ENCODE measurements at places on chromosomes 5 and 9.

DNA sequence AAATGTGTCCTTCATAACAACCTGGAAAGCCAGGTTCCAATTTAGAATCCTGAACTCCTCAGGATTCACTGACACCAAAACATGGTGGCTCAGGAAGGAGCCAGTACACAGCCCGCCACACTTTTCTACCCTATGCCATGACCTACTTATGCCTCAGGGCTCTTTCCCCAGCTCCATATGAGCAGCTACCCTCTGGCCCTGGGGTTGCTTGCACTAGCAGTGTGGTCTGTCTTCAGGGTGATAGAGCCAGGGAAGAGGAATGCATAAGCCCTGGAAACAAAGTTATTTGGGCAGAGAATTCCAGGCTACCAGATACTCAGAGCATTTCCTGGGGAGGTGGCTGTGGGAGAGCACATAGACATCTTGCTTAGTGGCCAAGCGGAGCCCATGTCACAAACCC is 15.0 kb upstream of the ECM2 start:
- no peak for DNase-seq

- no peak for DNase-seq
Observed at GRCh38 chr9:130226112-130226511, 39.4 kb upstream of the HMCN2 start.

GRCh38 chr5:53545744-53546143 is 14.7 kb upstream of the NDUFS4 start:
- DNase-seq = no peak

GRCh38 chr5:58503390-58504046 is 12.3 kb downstream of the GAPT start:
- no peak for DNase-seq

- DNase-seq = no peak
Observed at GRCh38 chr9:7639471-7639870, 160.1 kb downstream of the DMAC1 start.

GRCh38 chr9:115098226-115098965 is 19.6 kb downstream of the TNC start:
- no peak for DNase-seq

- DNase-seq = peak; percentile 51
Observed at GRCh38 chr9:22055090-22055489, 46.0 kb upstream of the CDKN2B start.

DNA sequence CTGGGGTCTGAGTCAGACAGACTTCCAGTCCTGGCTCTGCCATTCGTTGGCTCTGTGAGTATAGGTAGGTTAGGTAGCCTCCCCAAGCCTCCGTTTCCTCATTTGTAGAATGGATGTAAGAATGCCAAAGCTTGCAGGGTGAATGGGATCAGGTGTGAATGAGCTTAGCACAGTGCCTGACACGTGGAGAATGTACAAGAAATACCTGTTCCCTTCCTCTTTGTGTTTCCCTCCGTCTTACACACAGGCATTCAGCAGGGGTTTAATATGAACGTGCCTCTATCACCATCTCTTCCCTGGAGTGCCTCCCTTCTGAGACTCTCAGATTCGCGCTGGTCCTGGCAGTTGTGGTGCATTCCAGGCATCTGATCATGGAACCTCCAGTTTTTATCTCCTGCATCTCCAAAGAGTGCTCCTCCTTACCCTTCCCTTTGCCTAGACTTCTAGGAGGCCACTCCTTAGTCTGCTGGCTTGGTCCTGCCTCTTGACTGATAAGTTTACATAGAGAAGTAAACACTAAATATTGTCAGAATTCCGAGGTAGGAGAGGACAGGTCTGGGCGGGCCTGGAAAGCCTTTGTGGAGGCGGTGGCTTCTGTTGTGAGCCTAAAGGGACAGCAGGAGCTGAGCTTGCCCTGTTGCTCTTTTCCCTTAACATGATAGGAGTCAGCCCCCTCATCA is 199.4 kb downstream of the AOPEP start:
- DNase-seq = peak; percentile 81

DNA sequence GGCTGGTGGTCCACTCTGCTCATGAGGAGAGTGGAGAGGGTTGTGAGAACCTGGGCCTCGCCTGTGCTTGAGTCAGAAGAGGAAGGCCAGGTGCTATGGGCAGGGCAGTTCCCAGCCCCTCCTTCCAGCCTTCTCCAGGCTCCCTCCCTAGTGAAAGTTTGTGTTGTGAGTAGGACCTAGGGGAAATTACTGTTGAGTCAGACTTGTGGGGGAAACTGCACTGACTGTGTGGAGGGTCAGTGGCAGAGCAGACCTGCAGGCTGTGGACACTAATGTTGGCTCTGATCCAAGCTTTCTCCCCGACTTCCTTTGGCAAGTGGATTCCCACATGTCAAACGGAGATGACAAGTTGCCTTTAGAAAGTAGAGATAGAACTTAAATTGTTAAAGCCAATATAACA is 102.6 kb downstream of the ARHGAP26 start:
- peak; percentile 95 for DNase-seq

DNA sequence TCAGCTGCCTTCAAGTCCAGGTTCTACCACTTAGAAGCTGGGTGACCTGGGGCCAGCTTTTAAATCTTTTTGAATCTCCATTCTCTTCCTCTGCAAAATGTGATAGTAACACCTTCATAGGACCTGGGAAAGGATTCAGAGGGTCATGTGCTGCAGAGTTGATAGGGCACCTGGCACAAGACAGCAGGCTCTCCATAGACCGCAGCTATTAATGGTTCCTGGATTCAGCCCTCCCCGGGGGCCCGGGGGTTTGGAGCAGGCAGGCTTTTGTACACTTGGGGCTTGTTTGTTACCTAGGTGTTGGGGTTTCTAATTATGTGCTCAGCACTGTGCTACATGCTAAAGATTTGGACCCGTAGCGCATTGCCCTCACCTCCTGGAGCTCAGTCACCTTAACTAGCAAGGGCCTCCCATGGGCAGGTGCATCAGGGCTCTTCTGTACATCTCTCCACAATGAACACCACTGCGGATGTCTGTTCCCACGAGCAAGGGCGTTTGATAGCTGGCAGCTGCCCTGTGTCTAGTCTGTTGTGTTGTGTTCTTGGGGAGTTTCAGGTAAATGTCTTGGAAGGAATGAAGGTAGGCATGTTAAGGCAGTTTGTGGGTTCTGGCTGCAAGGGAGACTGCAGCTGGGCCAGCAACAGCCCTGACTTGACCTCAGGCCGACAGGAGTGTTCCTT is 12.1 kb downstream of the PRRC2B start:
- no peak for DNase-seq

- DNase-seq = no peak
Observed at GRCh38 chr5:123743990-123744583, 232.1 kb downstream of the CSNK1G3 start.

- peak; percentile 89 for DNase-seq
Observed at GRCh38 chr5:75335952-75336614, 937 bp upstream of the HMGCR start.

DNA sequence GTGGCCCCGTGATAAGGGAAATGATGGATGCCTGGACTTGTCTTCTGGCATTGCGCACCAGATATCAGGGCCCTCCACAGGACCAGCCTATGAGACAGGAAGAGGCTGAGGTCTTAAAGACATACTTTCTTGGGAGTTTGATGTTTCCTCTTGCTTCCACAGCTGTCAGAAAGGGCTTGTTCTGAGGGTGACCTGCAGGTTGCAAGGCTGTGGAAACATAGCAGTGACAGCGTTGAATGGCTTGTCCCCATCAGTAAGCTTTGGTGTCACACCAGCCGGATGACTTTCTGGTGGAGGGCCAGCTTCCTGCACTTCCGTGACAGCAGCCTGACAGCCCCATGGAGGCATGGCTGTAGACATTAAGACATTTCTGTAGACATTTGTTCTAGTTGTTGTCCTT is 143.2 kb downstream of the C9orf152 start:
- DNase-seq = no peak

GRCh38 chr9:26939955-26940711 is 6.9 kb downstream of the PLAA start:
- no peak for DNase-seq

DNA sequence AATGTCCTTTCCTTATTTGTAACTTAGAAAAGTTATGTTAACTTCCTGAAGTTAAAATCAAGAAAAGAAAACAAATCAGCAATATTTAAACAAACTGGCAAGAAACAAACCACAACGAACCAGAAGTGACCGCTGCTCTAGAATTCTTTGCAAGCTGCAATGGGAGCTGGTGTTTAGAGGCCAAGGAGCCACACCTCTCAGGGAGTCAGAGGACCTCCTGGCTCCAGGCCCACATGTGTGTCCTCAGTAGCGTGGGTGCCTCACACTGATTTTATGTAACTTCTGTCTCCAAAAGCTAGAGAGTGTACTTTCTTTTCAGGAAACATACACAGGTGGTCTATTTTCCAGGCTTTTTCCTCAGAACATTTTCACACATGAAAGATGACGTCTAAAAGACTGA is 100.4 kb downstream of the IRX2 start:
- no peak for DNase-seq

GRCh38 chr5:168359820-168360460 is 68.5 kb downstream of the WWC1 start:
- peak; percentile 83 for DNase-seq

DNA sequence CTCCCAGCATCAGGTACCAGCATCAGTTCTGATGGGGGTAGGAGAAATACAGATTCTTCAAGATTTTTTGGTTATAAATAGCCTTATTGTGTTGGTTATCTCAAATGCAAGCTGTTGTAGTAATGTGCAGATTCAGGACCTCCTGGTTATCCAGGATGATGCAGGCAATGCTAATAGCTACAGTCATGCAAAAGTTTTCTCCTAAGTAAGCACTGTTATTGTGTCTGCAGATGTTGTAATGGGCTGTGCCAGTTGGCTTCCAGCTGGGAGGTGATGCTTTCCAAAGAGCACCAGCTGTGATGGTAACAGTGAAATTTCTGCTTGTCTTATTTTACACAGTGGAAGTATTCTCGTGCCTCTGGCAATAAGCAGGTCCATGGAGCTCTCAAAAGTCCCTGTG is 719.2 kb upstream of the CTNND2 start:
- no peak for DNase-seq

DNA sequence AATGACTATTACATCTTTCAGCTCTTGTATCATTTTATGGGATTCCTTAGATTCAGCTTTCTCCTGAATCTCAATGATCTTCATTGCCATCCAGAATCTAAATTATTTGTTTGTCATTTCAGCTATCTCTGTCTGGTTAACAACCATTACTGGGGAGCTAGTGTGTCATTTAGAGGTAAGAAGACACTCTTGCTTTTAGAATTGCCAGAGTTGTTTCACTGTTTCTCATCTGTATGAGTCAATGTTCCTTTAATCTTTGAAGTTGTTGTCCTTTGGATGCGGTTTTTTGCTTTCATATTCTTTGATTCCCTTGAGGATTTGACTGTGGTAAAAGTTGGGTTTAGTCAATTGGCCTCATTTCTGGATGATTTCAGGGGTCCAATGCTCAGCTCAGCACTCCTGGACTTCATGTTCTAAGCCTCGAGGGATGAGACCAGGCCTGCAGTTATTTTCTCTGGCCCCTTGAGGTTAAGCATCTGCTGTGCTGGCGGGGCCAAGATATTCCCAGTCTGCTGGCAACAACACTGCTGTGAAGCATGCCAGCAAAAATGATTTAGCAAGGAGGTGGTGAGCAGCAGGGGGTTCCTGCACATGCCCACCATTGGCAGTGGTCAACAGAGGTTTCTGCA is 102.4 kb upstream of the PCSK5 start:
- DNase-seq = no peak

GRCh38 chr9:103999375-104000062 is 94.6 kb upstream of the SMC2 start:
- no peak for DNase-seq

DNA sequence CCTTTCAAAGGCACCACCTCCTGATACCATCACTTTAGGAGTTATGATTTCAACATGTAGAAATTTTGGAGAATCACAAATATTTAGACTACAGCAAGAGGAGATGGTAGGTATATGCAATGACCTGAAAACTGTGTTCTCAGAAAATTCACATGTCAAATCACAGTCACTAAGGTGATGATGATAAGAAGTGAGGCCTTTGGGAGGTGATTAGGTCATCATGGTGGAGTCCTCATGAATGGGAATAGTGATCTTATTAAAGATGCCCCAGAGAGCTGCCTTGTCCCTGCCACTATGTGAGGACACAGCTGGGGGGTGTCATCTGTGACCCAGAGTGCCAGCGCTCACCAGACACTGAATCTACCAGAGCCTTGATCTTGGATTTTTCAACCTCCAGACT is 513.5 kb upstream of the TUSC1 start:
- DNase-seq = no peak

GRCh38 chr9:126424511-126424910 is 97.9 kb downstream of the MVB12B start:
- DNase-seq = no peak

GRCh38 chr5:31962871-31963307 is 211.2 kb downstream of the GOLPH3 start:
- peak; percentile 50 for DNase-seq

GRCh38 chr5:42583322-42583721 is 160.1 kb downstream of the GHR start:
- DNase-seq = peak; percentile 80

DNA sequence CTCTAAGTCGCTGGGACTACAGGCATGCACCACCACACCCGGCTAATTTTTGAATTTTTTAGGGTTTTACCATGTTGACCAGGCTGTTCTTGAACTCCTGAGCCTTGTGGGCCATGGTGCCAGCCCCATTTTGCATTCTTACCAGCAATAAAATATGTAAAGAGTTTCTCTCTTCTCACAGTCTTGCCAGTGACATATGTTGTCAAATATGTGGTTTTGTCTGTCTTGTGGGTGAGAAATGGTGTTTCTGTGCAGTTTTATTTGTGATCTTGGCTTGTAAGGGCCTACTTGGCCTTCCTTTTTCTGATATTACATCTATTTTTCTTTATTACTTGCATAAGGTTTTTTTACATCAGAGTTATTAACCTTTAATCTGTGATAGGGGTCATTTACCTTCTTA is 47.1 kb downstream of the SPIN1 start:
- no peak for DNase-seq

GRCh38 chr5:167713896-167714295 is 577.5 kb upstream of the WWC1 start:
- no peak for DNase-seq

DNA sequence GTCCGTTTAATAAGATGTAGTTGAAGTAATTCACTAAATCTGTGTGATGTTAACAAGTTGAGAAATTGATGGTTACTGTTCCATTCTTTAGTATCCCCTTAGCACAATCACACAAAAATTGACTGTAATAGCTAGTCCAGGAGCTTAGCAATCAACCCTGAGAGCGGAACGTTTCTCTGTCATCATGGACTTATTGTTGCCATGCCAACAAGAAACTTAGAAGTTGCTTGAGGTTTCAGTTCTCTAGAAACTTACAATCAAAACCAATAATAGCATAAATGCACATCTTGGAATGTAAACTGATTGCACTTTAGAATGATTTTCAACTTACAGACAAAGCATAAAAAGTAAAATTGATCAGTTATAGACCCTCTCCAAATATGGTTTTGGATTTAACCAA is 125.4 kb upstream of the ANKH start:
- DNase-seq = no peak

DNA sequence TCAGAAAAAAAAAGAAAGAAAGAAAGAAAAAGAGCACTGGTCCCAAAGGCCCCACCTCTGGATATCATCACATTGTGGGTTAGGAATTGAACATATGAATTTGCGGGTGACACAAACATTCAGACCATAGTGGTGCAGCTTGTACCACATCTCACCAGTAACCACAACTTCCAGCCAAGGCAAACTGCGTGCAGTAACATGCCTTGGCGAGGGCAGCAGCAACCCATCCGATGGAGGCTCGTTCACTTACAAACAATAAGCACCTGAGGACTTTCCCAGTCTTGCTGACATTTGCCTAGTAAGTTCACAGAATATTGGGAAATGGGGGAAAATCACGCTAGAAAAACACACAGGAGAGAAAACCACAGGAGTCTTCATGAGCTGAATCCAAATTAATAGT is 508.1 kb downstream of the ZNF608 start:
- peak; percentile 69 for DNase-seq

- DNase-seq = no peak
Observed at GRCh38 chr9:76619197-76619596, 145.0 kb upstream of the PCA3 start.

Measured in bronchial epithelial cell (primary cell).